ENCODE measurements at places on chromosomes 5 and 9. TPM values are rescaled to one million over a fixed set of nuclear protein-coding genes. Genes with fewer than 3 reads are reported as not detected.

DNA sequence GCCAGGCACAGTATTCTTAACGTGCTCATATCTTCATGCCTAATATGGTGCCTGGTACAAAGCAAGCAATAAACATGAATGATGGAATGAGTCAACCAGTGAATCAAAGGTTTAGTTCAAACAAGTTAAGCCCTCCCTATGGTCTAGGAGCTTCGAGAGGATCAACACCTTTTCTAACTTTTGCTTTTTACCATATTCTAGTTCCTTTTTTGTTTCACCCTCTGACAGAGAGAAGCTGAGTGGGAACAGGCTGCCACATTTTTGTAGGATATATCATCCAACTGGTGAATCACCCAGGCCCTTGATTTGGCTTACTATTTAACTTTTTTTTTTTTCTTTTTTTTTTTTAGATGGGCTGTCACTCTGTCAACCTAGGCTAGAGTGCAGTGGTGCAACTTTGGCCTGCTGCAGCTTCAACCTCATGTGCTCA, 39.3 kb upstream of the TNC start:
- no peaks in the 10 kb centered on the region for H3K4me1 ChIP-seq
- H3K36me3 ChIP-seq: no peaks in the 10 kb centered on the region
- no peak overlapping the region for H3K4me3 ChIP-seq
- H3K27me3 ChIP-seq: no peaks in the 10 kb centered on the region
- no peak overlapping the region for H3K27ac ChIP-seq
- DNase-seq: no peak

The DDX46 gene
- total RNA-seq: 69.0 TPM

The SNCAIP gene
- total RNA-seq: 8.0 TPM

The CCDC180 gene
- total RNA-seq: 7.1 TPM

- H3K4me3 ChIP-seq: no peak overlapping the region
- H3K27ac ChIP-seq: no peak overlapping the region
- no peaks in the 10 kb centered on the region for H3K36me3 ChIP-seq
- no peaks in the 10 kb centered on the region for H3K27me3 ChIP-seq
- DNase-seq: no peak
- no peaks in the 10 kb centered on the region for H3K4me1 ChIP-seq
Observed at GRCh38 chr9:133680250-133680975, 44.2 kb downstream of the DBH start.

The DDX4 gene
- not detected for total RNA-seq

Data from GM23338 (cell line).